ENCODE measurements at places on chromosomes 6 and 20.

- no peak for DNase-seq
Measured at GRCh38 chr6:156557251-156557910, 219.8 kb upstream of the ARID1B start.

DNA sequence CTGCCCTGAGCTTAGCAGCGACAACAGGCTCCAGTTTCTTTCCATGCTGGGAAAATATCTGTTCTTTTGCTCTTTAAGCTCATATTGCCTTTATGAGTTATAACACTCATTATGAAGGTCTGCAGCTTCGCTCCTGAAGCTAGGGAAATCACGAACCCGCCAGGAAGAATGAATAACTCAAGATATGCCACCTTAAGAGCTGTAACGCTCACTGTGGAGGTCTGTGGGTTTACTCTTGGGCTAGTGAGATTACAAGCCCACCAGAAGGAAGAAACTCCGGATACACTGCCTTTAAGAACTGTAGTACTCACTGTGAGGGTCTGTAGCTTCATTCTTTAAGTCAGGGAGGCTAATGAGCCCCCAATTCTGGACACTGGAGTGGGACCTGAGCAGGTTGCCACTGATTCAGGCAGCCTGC, 3.0 kb upstream of the SSR1 start:
- no peak for DNase-seq

GRCh38 chr6:149454346-149454848, 30.4 kb downstream of the ZC3H12D start:
- peak; percentile 45 for DNase-seq

GRCh38 chr6:158938220-158938619, 61.8 kb downstream of the RSPH3 start:
- DNase-seq, result no peak

DNA sequence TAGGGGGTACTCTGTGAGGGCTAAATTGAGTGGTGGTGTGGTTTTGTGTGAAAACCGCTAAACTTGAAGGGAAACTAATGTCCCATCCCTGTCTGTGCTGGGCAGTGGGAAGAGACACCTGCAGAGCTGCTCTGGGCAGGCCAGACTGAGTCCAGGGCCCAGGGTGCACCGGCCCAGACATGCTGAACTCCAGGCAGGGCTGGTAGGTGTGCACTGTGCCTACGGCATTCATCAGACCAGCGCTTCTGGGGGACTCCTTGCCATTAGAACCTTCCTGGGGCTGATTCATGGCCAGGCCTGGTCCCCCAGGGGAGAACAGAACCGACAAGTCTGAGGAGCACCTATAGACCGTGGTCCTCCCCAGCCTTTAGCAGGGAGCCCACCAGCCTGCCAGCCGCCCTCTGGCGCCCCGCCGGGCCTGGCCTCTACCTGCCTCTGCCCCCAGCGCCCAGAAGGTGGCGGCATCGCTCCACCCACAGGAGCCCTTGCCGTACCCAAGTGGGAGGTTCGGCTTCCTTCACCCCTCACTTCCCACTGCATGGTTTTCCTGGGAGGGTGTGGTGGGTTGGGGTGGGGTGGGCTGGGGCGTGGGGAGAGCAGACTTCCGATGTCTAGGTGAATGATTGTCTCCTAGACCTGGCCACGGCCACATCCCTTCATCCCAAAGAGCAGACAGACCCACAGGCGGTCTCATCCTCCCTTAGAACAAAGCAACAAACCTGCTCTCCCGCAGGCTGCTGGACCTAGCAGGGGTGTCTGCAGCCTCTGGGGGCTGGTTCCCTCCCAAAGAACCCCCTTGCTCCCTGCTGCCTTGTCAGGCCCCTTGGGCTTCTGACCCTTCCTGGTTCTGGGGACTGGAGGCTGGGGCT, 15.5 kb downstream of the CCDC167 start:
- DNase-seq, result no peak

- no peak for DNase-seq
Measured at GRCh38 chr6:143205585-143205984, 144.9 kb downstream of the AIG1 start.

DNA sequence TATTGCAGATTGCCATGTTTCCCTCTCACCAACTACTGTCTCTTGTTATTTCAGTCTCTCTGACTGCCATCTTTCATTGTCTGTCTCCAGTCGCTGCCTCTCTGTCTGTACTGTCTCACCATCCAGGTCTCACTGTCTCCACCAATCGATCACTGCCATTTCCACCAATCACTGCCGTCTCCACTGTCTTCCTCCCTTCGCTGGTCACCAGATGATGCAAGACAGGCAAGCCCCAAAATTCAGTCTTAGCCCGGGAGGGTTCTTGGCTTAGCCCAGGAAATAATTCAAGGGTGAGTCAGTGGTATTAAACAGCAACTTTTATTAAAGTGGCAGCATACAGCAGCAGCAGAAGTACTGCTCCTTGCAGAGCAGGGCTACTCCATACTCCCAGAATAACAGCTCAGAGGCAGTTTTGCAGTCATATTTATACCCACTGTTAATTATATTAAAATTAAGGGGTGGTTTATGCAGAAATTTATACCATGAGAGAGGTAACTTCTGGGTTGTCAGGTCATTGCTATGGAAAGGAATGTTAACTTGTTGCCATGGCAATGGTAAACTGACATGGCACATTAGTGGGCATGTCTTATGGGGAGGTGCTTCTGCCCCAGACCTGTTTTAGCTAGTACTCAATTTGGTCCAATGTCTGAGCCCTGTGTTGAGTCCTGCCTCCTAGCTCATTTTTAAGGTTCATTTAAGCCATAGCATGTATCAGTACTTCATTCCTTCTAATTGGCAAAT, 23.0 kb upstream of the ECHDC1 start:
- no peak for DNase-seq

GRCh38 chr6:104182811-104183210, 676.9 kb downstream of the HACE1 start:
- DNase-seq, result no peak

DNA sequence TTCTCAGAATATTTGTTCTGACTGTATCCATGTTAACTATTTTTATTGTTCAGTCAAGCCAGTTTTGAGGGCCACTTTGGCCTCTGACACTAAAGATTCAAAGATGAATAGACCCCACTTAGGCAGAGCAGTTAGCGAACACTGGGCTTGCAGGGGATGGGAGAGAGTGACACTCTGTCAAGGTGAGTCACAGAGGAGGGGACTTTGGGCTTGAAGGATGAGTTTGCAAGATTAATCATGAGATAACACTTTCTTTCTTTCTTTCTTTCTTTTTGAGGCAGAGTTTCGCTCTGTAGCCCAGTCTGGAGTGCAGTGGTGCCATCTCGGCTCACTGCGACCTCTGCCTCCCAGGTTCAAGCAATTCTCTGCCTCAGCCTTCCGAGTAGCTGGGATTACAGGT, 46.4 kb downstream of the SPATA2 start:
- DNase-seq, result no peak

DNA sequence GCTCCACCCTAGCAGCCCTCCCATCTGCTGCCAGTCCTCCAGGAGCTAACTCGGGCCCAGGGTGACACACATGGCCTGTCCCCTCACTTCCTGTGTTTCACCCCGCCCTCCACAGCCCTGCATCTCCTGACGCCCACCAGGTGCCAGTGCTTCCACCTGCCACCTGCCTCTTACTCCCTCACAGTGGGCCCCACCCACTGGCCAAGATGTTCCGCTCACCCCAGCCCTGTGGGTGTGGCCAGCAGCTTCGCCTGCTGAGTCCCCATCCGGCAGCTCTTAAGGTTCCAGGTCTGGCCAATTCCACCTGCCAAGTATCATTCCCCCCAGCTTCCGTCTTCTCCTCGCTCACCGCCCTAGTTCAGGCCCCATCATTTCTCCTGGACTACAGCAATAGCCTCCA, 184.1 kb downstream of the MBOAT1 start:
- DNase-seq, result no peak

GRCh38 chr6:108684771-108685329, 124.1 kb downstream of the FOXO3 start:
- DNase-seq, result no peak

- DNase-seq, result no peak
Measured at GRCh38 chr6:150156460-150156859, 13.6 kb downstream of the PPP1R14C start.

- DNase-seq, result no peak
Measured at GRCh38 chr20:24081077-24081476, 92.5 kb upstream of the GGTLC1 start.
